ENCODE measurements at places on chromosomes 16 and 17.
A peak's percentile ranks its signal among the peaks of the same experiment; 100 is the strongest.

DNA sequence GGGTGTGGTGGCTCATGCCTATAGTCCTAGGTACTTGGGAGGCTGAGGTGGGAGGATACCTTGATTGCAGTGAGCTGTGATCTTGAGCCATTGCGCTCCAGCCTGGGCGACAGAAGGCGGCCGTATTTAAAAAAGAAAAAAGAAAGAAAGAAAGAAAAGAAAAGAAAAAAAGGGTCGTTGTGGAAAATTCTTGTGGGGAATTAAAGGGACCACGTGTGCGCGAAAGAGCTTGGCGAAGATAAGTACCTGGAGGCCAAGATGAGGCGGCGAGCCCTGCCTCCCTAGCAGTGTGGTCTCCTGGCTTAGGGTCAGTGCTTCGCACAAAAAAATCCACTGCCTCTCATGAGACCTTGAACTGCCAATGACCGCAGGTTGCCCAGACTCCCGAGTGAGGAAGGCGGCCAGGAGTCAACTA is 728 bp upstream of the NMT1 start:
- no peak for DNase-seq

DNA sequence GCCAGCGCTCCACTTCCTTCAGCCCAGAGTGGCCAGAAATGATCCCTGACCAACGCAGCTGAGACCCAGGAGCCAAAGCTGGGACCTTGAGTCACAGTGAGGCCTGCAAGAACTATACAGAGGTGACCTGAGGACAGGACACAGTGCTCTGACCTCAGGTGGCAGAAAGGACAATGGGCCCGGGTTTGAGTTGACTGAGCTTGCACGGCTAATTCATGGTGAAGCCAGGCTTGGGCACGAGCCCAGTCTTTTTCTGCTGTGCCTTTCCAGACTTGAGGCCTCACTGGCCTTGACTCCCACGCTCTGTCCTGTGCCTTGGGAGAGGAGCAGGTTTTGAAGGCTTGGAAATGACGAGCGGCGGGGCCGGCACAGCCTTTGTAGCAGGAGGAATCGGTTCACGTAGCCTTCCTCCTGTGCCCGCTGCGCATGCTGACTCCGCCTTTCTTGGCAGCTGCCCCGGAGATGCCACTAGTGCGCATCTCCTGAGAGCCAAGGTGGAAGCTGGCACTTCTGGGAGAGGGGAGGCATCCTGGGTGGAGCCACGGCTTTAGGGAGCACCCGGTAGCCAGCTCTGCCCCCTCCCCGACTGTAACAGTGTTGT is 34.9 kb downstream of the NDEL1 start:
- no peak for DNase-seq

- DNase-seq, result peak; percentile 72
These were observed 85.1 kb upstream of the TBX2 start for GRCh38 chr17:61314368-61315078.

DNA sequence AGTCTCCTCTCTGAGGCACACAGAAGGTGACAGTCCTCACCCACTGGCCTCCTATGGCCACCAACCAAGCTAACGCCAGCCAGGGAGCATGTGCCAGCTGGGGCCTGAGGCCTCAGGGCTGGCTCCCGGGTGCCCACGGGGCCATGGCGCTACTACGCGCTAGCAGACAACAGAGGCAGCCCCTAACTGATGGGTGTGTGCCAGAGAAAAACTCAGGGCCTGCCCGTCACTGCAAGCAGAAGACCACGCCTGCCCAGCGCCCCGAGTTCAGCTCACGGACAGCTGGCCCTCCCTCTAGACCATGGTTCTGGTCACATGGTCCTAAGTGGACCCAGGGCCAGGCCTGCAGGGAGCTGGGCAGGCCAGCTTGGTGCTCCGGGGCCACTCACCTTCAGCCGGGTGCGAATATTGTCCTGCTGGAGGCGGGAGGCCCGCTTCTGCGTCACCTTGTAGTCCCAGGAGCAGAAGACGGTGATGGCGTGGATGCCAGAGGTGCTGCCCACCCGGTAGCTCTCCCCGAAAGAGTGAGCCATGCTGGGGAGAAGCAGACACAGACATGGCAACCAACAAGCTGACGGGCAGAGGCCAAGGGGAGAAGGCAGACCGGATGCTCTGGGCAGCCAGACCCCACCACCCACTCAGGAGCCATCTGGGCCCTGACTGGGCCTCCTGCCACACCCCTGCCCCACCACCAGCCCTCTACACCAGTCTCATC is 6.2 kb downstream of the TMC6 start:
- no peak for DNase-seq

GRCh38 chr16:85474621-85475217 is 138.4 kb upstream of the GSE1 start:
- DNase-seq, result no peak

DNA sequence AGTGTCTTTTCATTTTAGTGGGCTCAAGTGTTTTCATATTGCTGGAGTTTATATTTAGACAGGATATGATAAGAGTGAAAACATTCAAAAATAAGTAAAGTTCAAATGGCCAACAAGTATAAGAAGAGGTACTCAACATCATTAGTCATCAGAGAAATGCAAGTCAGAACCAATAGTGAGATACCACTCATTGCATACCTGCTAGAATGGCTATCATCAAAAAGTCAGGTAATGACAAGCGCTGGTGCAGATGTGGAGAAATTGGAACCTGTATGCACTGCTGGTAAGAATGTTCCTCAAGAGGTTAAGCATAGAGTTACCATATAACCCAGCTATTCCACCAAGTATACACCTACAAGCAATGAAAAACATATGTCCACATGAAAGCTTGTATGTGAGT is 87.8 kb downstream of the WNT3 start:
- no peak for DNase-seq

DNA sequence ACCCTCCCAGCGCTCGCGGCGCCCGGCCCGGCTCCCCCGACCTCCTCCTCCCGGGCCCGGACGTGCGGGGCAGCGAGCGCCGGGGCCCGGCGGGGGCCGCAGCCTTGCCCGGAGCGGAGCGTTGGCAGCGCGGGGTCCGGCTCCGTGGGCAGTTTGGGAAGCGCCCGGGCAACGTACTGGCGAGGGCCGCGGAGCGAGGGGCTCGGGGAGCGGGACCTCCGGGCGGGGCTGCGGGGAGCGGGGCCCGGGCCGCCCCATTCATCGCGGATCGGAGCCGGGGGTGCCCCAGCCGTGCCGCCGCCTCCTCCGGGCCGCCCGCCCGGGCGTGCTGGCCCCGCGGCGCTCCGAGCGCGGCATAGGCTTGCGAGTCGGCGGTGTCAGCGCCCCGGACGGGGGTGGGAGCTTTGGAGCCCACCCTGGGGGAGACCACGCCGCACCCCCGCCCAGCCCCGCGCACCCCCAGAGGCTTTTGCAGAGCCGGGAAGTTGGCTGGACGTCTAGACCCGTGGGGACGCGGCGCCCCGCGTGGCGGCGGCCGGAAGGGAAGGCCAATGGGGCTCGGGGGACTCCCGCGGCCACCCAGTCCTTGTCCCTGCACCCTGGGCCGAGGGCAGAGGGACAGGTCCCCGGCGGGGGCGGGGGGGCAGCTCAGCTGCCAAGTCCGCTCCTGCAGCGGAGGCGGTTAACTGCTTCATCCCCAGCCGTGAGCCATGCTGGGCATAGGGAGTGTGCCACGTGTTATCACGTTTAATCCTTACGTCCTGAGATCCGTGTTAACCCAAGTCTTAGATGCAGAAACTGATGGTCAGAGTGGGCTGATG is 852 bp downstream of the ZNF469 start:
- no peak for DNase-seq

- DNase-seq, result no peak
These were observed 43.4 kb downstream of the NEUROD2 start for GRCh38 chr17:39564211-39564848.

DNA sequence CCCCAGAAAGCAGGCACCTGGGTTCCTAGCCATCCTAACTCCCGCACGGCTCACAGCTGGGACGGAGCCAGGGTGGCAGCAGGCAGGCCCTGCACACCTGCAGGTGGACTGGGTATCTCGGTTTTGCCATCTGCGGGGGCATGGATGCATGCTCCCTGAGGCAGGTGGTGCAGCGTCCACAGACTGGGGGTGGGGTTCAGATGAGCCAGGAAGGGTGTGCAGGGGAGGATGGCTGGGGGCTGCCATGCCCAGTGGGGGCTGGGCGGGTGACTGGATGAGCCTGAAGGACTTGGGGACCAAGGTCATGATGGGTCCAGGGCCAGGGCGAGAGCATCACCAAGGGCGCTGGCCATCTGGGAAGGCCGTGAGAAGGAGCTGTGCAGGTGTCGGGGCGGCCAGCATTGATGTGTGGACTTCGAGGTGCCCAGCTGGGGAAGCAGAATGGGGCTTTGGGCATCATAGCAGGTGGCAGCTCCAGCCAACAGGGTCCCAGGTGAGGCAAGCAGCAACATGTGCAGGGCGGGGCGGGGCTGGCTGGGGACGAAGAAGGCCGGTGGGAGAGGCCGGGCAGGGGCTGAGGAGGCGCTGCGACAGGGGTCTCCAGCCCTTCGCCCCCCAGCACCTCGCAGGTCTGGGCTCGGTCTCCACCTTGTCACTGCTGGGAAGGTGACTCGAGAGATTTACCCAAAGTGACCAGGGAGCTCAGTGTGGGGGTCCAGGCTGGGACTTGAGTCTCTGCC is 41.0 kb upstream of the ZNF469 start:
- no peak for DNase-seq

DNA sequence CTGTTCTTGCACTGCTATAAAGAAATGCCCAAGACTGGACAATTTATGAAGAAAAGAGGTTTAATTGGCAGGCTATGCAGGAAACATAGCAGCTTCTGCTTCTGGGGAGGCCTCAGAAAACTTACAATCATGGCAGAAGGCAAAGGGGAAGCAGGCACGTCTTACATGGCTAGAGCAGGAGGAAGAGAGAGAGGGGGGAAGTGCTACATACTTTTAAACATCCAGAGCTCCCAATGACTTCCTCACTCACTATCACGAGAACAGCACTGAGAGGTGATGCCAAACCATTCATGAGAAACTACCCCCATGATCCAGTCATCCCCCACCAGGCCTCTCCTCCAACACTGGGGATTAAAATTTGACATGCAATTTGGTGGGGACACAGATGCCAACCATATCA is 13.3 kb downstream of the WFIKKN2 start:
- no peak for DNase-seq

- DNase-seq, result no peak
These were observed 1.9 kb upstream of the SALL1 start for GRCh38 chr16:51152691-51153576.

- DNase-seq, result no peak
These were observed 7.4 kb downstream of the CRISPLD2 start for GRCh38 chr16:84827131-84827574.

DNA sequence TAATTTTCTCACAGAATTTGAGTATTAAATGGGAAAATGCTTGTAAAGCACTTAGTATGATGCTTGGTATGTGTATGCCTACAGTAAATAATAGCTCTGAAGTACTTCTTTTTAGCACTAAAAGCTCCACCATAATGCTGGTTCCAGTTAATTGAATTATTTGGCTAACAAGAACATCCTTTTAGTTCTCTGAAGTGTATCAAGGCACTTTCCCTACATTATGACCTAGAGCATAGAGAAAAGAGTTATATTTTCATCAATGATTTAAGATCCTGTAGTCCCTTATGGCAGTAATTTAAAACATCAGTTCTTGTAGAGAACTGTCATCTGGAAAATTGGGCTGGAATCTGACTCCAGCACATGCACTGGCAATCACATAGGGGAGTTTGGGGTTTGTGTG is 21.9 kb upstream of the PHAF1 start:
- DNase-seq, result no peak

DNA sequence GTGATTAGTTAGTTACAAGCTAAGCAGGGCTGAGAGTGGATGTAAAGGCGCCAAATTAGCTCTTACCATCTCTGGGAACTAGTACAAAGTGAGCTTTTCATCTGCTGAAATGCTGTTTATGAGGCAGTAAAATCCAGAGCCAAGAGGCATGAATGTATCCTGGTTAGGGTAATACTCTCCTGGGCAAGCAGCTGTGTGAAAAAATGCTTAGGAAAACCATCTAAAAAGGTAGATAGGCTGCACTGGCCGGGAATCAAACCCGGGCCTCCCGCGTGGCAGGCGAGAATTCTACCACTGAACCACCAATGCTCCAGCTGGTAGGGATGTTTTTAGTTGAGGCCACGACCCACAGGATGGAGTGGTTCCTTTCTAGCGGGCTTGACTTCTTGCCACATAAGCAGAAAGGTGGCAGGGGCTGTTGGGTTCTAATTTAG is 23.0 kb downstream of the VAC14 start:
- DNase-seq, result no peak

DNA sequence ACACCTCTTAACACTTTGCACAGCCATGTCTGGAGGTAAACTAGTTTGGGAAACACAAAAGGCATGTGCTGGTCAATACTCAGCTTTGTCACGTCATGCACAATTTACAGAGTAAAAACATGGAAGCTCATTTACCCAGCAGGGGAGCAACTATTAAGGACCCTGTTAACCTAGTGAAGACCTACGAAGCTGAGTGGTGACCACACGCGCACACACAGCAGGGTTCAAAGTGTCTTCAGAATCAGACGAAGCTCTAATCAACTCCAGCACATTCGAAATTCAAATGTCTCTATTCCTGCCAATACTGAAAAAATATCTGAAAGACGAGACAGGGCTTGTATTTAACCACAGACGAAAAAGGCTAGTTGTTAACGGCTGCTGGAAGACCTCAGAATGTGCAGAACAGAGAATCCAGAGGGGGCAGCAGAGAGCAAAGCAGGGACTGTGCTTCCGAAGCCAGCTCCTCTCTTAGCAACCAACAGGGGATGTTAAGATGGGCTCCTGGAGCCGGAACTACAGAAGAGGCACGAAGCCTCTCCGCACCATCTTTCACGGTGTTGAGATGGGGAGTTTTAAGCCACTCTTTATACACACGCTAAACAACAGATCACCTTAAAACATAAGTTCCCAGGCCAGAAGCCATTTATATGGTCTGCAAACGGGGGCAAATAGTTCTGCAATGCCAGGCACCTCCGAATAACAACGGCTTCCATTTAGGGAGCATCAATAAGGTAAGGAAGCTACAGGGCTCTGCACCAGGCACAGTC is 45.7 kb downstream of the CMTM4 start:
- DNase-seq, result peak; percentile 80

- no peak for DNase-seq
These were observed 355.4 kb upstream of the SOX9 start for GRCh38 chr17:71765437-71765836.

DNA sequence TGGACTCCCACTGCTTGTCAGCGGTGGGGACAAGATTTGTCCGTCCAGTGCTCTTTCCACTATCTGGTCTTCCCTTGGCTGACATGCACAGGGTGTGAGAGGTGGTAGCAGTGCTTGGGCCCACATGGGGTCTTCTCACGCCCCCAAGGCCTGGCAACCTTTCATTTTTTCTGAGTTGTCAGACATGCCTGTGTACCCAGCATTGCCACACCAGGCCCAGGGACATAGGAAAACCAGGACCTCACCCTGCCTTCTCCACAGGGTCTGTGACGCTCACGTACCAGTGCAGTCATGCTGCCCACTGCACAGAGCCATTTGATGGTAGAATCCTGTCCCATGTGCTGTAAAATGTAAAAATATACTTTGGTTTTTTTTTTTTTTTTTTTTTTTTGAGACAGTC is 57.8 kb downstream of the B9D1 start:
- no peak for DNase-seq

- no peak for DNase-seq
These were observed 22.0 kb downstream of the TEX14 start for GRCh38 chr17:58669853-58670252.

- DNase-seq, result no peak
These were observed 65.2 kb downstream of the CYTH1 start for GRCh38 chr17:78716814-78717393.

- DNase-seq, result no peak
These were observed 54.9 kb downstream of the IKZF3 start for GRCh38 chr17:39809221-39809620.
